ENCODE measurements at places on chromosomes 13 and 19.

DNA sequence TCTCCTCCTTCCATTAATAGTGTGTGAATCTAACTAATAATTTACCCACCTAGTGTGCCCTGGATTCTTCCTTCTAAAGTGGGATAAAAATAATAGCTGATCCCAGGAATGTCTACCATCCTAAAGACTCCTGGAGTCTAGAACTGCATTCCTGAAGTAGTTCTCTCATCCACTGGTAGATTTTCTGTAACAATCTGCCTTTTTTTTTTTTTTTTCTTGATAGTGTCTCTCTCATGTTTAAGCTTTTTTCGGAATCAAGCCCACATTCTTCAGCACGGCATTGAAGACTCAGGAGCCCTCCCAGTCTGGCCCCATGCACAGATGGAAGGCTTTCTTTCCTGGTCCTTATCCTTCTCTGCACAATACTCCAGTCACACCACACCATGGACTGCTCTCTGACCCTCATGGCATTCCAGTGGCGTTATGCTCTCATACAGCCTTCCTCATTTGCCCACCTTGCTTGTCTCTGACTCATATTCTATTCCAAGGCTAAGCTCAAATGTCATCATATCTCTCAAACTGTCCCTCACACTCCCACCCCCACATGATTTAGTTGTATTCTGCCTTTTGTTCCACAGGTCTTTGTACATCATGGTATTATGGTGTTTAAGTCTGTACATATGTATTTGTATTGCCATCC is 68.7 kb upstream of the FRY start:
- no peak for DNase-seq

DNA sequence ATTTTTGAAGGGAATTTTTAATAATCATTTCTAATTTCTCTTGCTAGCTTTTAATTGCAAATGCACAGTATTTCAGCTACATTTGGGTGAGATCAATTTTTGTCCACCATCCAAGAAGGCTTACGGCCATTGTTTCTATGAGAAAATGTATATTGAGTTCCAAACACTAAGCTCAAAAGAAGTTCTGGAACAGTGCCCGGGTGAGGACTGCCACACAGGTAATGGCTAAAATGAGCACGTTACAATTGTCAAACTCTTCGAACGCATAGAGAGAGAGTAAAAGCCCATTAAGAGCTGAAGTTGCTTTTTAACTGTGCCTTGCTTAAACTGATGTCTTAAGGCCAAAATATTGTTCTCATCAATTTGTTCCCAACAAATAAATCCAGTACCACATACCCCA is 755.0 kb downstream of the DIAPH3 start:
- DNase-seq = no peak

DNA sequence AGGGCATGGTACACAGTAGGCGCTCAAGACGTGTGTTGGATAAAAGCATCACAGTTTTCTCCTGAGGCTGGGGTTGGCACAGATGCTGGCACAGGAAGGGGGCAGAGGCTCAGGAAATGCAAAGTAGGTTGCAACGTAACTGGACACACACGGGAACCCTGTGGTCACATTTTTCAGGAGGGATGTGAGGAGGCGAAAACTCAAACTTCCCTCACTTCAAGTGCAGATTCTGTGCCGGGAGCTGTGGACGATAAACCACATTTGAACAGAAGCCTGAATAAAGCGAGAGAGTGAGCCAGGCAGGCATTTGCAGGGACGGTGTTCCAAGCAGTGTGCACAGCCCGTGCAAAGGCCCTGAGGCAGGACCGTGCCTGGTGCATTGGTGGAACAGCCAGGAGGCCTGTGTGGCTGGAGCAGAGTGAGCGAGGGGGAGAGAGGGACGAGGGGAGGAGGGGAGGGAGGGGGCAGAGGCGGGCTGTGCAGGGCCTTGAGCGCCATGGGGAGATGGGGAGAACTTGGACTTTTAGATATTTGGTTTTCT is 40.3 kb downstream of the NFIC start:
- DNase-seq = no peak

DNA sequence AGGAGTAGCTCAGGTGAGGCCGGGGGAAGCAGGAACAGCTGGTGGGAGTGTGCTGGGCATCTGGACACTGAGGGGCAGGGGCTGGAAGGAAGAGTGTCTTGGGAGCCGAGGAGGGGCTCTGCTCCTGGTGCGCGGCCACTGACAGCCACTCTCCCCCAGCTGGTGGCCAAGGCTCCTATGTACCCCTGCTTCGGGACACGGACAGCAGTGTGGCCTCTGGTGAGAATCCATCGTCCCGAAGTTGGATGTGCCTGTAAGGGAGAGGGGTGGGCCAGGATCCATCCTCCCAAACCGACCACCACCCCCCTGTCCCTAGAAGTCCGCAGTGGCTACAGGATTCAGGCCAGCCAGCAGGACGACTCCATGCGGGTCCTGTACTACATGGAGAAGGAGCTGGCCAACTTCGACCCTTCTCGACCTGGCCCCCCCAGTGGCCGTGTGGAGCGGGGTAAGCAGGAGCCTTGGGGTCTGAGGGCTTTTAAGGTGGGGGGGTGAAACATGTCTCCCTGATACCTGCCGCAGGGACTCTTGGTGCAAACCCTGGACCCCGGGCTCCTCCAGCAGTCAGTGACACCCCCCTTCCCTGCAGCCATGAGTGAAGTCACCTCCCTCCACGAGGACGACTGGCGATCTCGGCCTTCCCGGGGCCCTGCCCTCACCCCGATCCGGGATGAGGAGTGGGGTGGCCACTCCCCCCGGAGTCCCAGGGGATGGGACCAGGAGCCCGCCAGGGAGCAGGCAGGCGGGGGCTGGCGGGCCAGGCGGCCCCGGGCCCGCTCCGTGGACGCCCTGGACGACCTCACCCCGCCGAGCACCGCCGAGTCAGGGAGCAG is 2.0 kb upstream of the USF2 start:
- DNase-seq = no peak

GRCh38 chr19:29337029-29337428 is 124.1 kb upstream of the UQCRFS1 start:
- DNase-seq = no peak

- no peak for DNase-seq
These were observed 151.3 kb downstream of the PTPRS start for GRCh38 chr19:5189318-5189607.

GRCh38 chr19:43780706-43781525 is at the start of gene KCNN4:
KCNN4 (minus strand) TSS chr19:43780973; CDS start chr19:43780861, 112 bp downstream.
- no peak for DNase-seq

- no peak for DNase-seq
These were observed 8.9 kb downstream of the SGTA start for GRCh38 chr19:2774083-2774679.

- DNase-seq = no peak
These were observed 104.5 kb downstream of the FRY start for GRCh38 chr13:32136061-32136460.

GRCh38 chr19:46726551-46726950 is 9.6 kb upstream of the PRKD2 start:
- DNase-seq = no peak

DNA sequence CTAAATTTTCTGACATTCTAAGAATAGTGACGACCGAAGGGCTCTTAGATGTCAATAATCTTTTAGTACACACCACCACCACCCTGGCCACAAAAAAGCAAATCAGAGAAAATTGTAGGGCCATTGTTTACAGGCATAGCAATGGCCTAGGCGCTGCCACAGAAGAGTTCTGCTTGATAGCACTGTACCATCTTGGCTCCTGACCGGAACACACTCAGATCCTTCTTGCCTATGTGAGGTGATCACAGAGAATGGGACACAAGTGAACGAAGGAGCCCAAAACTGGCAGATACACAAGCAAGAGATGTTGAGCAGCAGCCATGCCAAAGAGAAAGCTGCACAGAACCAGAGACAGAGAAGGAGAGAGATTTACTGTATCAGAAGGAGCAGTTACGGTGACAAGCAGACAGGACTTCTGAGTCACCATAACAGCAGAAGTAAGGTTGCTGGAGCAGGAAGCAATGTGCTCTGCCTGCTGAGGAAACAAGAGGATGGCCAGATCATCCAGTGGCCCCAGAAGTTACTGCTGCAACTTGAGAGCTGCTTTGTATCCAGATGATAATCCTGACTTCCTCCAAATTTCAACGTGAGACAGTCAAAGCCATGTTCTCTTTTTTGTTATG is 105.2 kb downstream of the SLITRK6 start:
- no peak for DNase-seq

Measured in fibroblast of skin of left biceps (primary cell).